ENCODE measurements at places on chromosomes 16 and 17. TPM values are rescaled to one million over a fixed set of nuclear protein-coding genes. Genes with fewer than 3 reads are reported as not detected.

Gene JMJD8
- 98.7 TPM for total RNA-seq

Gene DPEP3
- total RNA-seq = not detected

Gene ABCC11
- not detected for total RNA-seq

Gene ATXN2L
- 84.3 TPM for total RNA-seq

Gene PRSS21
- total RNA-seq = 0.54 TPM

Gene SEZ6
- not detected for total RNA-seq

Gene LRRC36
- total RNA-seq = not detected

Gene DDX52
- 22.7 TPM for total RNA-seq

Gene CUEDC1
- 32.7 TPM for total RNA-seq

Gene PTX4
- total RNA-seq = not detected

Gene CCL23
- not detected for total RNA-seq

Gene NIP7
- total RNA-seq = 11.0 TPM

Gene CCL7
- 1.3 TPM for total RNA-seq

Gene CLEC3A
- not detected for total RNA-seq

Gene EARS2
- 26.3 TPM for total RNA-seq

Gene HSPB9
- total RNA-seq = not detected

Data from thoracic aorta (tissue), 2 donors.